ENCODE measurements at places on chromosomes 5 and 9.

DNA sequence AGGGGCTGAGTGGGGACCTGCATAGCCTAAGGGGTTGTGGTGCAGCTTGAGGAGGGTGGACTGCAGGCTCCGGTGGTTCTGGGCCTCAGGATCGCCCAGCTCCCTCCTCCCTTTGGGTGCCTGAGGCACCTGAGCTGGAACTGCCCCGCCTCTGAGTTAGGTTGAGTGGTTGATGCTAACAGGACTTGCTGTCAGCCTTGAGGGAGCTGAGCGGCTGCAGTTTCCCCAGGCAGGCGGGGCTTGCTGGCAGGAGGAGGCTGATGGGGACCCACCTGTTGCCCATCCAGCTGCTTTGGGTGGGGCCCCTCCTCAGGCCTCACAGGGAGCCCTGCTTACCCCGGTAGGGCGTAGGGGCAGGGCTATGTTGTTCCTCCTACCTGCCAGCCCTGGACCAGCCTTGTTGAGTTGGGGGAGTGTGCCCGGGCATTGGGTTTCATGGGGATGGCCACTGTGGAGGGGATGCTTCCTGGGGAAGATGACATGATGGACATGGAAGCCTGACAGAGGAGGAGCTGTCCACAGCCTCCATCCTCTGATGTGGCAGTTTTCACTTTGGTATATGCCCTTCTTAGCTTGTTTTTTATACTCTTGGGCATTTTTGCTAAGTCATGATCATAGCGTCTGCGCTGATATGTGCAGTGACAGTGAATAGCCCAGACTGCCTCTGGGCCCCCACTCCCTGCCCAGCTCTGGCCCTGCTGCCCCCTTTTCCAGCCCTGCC, 14.3 kb downstream of the WNK2 start:
- no peak for DNase-seq

DNA sequence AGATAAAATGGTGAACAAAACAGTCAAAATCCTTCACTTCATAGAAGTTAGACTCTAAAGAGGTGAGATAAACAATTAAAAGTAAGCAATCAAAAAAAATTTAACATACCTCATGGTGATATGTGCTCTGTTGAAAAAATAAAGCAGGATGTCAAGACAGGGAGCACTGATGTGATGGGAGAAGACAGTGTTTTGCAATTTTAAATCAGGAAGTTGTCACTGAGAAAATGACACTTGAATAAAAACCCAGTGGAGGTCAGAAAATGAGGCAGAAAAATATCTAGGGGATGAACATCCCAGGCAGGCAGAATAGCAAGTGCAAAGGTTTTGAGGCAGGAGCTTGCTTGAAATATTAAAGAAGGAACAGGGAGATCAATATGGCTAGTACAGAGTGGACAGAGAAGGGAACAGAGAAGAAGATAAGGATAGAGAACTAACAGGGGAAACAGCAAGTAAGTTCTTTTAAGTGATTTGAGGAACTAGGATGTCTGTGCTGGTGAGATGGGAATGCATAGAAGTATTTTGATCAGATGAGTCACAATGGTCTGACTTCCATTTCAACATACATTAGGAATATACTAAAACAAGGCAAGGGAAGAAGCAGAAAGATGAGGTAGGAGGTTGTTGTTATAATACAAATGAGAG, 130.4 kb downstream of the CHSY3 start:
- DNase-seq = no peak

DNA sequence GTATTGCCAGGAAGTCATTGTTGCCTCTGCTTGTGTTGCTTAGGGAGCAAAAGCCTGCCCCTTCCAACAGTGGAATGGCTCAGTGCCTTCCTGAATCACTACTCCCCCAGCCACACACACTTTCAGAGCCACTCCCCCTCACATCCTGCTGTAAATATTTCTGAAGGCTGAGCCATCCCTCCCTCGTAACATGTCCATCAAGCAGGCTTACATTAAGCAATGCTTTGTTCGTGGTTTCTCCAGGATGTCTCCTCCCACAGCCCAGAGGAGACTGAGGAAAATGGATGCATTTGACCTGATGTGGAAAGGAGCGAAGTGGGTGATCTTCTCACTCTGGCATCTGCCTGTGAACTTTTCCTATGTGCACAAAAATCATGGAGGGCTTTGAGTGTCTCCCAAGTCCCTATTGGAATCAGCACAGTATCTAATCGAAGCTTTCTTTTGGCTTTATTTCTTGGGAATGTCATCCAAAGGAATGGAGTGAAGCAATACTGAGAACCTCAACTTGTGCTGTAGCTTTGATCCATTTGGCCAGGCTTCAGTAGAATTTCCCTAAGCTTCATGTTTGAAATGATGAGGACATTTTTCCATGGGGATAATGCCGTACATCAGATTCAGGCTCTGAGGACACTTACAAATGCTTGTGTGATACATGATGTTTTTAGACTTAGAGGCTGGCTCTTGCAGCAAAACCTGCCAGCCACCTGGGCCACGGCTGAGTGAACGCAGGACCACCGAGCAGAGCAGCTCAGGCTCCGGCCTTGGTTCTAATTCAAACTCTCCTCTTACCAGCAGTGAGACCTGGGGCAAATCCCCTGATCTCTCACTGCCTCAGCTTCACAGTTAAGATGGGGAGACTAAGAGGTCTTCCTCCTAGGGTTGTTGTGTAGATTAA, 389.1 kb downstream of the ENC1 start:
- no peak for DNase-seq

DNA sequence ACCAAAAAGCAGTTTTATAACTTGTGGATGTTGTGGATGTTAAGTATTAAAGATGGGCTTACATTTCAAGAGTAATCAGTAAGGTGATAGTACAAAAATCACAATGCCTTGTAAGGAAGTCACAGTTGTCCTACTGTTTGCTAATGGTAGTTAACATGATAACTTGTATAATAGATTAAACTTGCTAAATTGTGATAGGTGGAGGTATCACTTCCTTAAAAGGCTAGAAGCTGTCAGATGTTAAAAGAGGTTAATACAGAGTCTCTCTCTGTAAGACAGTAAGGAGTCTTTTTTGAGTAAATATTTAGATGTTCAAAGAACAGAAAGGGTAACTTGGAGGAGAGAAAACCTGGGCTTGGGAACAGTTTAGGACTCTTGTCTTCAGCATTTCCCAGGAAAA, 14.2 kb upstream of the MACIR start:
- DNase-seq = no peak

DNA sequence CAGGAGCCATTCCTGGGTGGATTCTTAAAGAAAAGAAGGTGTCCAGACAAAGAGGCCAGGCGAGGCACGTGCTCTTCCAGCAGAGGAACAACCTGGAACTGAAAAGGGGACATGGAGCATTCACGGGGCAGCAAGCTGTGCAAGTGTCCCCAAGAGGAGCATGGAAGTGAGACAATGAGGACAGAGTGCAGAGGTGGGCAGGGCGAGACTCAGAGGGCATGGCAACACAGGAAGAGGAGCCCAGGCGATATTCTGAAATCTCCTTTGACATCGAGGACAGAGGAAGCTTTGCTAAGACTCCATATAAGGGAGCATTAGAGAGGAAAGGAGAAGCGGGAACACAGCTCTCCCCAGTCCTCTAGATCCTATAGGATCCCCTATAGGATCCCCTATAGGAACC, 29.4 kb upstream of the SPATA31E1 start:
- no peak for DNase-seq

DNA sequence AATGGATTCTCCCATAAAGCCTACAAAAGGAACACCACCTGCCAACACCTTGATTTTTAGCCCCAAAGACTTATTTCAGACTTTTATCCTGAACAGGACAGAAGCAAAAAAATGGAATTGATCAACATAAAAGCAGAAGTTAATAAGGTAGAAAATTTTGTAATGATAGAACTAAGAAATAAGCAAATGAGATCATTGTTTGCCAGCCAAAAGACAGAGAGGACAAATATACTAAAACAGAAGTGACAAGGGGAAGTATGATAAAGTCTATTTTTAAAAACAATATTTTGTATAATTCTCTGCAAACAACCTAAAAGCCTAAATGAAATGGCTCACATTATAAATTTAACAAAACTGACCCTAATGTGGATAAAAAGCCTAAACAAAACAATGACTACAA, 110.5 kb upstream of the PRSS3 start:
- no peak for DNase-seq

DNA sequence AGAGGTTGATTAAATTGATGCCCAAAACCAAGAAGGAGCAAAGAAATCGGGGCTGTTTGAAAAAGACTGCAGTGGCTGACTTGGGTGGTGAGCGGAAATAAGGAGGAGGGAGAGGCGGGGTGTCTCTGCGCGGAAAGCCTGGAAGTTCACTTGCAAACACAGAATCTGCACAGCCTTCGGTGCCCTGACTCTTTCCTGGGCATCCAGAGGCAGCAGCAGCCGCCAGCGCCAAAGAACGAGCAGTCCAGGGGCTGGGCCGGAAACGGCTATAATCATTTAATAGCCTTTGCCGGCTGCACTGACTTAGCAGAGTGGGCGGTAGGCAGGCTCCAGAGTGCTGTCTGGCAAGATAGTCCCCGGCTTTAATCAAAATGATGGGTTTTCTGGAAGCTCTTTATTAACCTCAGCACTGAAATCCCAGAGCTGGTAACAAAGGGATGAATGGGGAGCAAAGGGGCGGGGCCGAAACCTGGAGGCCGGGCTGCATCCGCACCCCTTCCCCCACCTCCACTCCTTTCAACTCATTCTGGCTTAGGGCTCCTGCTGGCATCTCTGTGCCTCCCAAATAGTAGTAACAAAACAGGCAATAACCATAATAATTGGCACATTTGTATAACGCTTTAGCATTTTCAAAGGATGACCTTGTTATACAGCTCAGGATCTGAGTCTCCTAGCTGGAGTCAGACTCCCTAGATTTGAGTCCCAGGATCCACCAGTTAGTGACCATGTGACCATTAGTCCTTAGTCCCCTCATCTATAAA, 35.7 kb downstream of the PCDHAC2 start:
- DNase-seq = no peak

- DNase-seq = no peak
These were observed 117.5 kb upstream of the LMX1B start for GRCh38 chr9:126496181-126496576.

DNA sequence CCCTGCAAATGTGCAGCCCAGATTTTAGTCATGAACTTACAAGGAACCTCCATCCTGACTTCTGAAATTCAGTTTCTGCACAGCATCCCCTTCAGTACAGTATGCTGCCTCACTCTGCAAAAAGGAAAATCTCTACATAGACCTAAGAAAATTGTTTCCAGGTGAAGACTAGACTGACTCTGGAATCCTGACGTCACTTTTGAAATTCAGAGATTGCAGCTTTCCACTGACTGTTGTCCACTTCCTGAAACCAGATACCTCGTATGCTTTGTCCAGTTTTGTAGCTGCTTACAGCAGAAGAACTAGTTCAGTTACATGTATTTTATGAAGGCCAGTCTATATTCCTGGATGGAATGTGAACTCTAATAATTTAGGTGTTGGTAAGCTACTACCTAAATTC, 629.3 kb upstream of the ST8SIA4 start:
- no peak for DNase-seq

DNA sequence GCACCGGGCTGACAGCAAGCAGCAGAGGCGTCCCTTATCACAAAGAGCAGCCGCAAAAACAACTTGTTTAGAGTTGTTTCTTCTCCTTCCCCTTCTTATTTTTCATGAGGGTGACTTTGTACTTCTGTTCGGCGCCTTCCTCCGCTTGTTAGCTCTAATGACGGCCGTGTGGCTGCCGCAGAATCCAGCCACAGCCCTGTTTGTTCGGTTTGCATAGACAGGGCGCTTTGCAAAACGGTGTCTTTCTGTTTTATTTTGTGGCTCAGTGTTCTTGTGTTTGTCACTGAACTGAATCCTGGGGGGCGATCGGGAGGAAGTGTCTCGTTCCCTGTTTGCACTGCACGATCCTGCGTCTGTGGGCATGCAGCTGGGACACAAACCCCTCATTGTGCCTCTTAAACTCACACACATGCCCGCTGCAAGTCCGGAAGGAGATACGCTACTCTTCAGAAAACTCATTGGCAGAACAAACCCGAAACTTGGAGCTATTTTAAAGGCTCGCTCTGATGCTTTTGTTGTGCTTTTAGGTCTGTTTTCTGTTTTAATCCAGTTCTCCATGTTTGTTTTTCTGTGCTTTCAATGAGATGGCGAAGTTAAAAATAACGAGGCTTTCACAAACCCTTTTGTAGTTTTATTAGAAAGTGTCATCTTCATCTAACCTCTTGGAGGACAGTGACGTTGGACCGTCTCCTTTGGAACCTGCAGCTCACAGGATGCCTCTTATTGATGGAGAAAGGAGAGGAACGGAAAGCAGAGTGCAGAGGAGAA, 213.9 kb downstream of the IRX2 start:
- DNase-seq = no peak

DNA sequence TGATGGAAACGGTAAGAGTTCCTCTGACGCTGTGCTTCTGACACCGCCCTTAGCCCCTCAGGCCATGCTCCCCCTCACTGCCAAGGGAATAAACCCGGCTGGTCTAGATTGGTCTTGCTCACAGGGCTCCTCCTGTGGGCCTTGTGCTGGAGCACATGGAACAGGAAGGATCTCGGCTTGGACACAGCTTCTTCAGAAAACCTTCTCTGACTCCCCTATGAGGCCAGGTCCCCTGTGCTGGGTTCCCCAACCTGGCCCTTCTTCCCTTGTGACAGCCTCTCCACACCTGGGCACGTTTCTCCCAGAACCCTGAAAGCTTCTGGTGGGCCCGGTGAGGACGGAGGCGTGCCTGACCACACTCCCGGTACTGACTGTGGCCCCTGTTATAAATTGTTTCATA, 8.2 kb downstream of the SPATA31E1 start:
- DNase-seq = no peak

DNA sequence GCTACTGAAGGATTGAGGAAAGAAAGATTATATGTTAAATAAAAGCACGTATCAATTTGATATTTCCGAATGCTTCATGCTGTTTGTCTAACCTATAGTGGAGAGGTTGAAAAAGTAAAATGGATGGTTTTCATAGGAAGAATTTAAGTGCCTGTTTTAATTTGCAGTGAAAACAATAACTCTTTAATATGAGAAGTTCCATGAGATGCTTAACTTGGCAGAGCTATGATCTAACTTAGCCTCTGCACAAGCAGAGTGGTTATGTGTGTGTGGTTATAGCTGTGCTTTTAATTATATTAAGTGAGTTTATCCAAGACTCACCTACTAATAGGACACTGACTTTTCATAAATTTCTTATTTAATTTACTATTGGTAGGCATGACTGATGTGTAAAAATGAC, 57.4 kb downstream of the AOPEP start:
- no peak for DNase-seq

DNA sequence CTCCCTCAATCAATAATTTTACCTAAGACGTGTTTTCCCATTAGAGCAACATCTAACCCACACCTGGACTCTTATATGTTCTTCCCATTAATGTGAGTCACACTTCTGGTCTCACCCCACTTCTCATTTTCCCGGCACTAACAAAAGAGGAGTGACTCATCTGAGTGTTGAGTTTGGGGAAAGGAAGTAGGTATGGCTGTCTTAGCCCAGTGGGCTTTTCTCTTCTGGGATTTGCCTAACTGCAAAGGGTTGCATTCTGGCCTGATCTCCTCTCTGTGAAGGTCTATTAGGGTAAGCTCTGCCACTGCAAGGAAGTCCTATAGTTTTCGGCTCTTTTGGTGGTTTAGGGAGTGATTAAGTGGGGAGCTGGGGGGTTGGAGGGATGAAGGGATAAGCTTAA, 195.6 kb downstream of the KIAA0825 start:
- DNase-seq = no peak

GRCh38 chr5:14741801-14742440, 77.4 kb downstream of the OTULIN start:
- no peak for DNase-seq

Measured in T47D (cell line).